Upper lobe of right lung (tissue), 1 donor: ENCODE measurements at places on chromosomes 2 and 18. TPM values are rescaled to one million over a fixed set of nuclear protein-coding genes. Genes with fewer than 3 reads are reported as not detected.

GRCh38 chr2:210539578-210540416 lies 16.6 kb upstream of the CPS1 start:
- no peak overlapping the region for H3K27ac ChIP-seq
- H3K4me1 ChIP-seq: no peaks in the 10 kb centered on the region
- DNase-seq: no peak
- H3K36me3 ChIP-seq: no peaks in the 10 kb centered on the region

DNA sequence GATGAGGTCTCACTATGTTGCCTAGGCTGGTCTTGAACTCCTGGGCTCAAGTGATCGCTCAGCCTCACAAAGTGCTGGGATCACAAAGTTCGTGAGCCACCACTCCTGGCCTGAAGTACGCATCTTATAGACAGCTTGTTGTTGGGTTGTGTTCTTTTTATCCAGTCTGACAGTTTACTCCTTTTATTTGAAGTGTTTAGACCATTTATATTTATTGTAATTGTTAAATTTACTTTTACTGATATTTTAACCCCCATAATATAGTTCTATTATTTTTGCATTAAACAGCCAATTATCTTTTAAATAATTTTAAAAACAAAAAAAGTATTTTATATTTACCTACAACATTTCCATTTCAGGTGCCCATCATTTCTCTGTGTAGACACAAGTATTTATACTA lies 303.0 kb upstream of the HDAC4 start:
- H3K4me1 ChIP-seq: no peaks in the 10 kb centered on the region
- no peak for DNase-seq
- no peak overlapping the region for H3K27ac ChIP-seq
- H3K36me3 ChIP-seq: no peaks in the 10 kb centered on the region
- no peak overlapping the region for H3K4me3 ChIP-seq
- no peaks in the 10 kb centered on the region for H3K27me3 ChIP-seq

DNA sequence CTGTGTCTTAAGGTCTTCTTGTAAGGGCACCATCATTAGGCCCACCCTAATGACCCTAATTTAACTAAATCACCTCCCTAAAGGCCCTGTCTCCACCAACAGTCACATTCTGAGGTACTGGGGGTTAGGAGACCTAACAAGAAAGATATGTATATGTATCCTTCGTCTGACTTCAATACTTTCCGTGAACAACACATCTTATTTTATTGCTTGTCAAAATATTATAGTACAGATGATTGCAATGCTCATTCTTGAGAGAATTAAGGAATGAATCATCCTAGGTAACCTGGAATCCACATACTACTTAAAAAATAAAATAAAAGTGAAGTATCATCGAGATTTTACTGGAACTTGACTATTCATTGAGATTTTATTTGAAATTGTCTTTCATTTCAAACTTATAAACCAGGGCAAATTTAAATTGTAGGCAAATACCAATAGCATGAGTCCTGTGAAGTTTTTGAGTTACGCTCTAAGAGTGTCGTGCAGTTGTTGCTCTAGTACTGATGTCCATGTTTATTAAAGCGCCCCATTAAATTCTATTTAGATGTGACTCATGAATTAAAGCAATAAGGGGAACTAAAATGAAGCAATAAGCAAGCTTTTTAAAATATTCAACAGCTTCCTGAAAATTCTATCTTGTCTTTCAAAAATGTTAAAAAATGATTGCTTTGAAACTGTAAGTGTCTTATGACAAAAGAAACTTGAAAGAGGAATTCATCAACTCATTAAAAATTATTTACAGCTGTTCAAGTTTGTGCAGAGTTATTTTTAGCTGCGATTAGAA lies 40.0 kb downstream of the CCDC102B start:
- no peaks in the 10 kb centered on the region for H3K36me3 ChIP-seq
- no peaks in the 10 kb centered on the region for H3K27me3 ChIP-seq
- H3K4me1 ChIP-seq: peaks cover 13% of the 10 kb centered on the region
- H3K27ac ChIP-seq: peak overlapping the region; percentile 58
- no peak overlapping the region for H3K4me3 ChIP-seq

GRCh38 chr2:197191177-197191939 lies 119.2 kb downstream of the ANKRD44 start:
- no peak for DNase-seq
- peaks cover 22% of the 10 kb centered on the region for H3K4me1 ChIP-seq

GRCh38 chr2:135230150-135230549 lies 178.1 kb downstream of the RAB3GAP1 start:
- no peaks in the 10 kb centered on the region for H3K4me1 ChIP-seq
- no peak overlapping the region for H3K27ac ChIP-seq
- DNase-seq: no peak
- no peak overlapping the region for H3K4me3 ChIP-seq

Gene TUBA3E
- total RNA-seq: not detected

Gene PLEK
- total RNA-seq: 32.9 TPM

Gene PLCL1
- 7.7 TPM for total RNA-seq

GRCh38 chr2:180240774-180241173 lies 233.7 kb upstream of the CWC22 start:
- no peak overlapping the region for H3K27ac ChIP-seq
- no peak for DNase-seq
- no peaks in the 10 kb centered on the region for H3K36me3 ChIP-seq
- H3K4me3 ChIP-seq: no peak overlapping the region

Gene CHRNG
- total RNA-seq: not detected

Gene EGR4
- total RNA-seq: not detected

DNA sequence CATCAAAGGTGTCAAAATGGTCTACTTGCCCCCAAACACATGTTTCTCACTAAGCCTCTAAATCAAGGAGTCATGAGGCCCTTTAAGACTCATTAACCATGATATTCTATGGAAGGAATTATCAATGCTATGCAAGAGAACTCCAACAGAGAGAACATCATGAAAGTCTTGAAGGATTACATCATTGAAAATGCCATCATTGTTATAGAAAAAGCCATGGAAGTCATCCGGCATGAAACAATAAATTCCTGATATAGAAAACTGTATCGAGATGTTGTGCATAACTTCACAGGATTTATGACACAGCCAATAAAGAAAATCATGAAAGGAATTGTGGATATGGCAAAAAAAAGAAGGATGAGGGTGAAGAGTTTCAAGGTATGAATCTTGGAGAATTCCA lies 1363.6 kb upstream of the CDH2 start:
- H3K4me3 ChIP-seq: no peak overlapping the region
- no peaks in the 10 kb centered on the region for H3K4me1 ChIP-seq
- no peak overlapping the region for H3K27ac ChIP-seq
- no peak for DNase-seq
- H3K27me3 ChIP-seq: no peaks in the 10 kb centered on the region

Gene APLF
- total RNA-seq: 6.8 TPM

GRCh38 chr2:236762628-236763027 lies 193.0 kb downstream of the ACKR3 start:
- H3K4me3 ChIP-seq: no peak overlapping the region
- H3K36me3 ChIP-seq: no peaks in the 10 kb centered on the region
- DNase-seq: no peak

- no peak overlapping the region for H3K27ac ChIP-seq
- no peaks in the 10 kb centered on the region for H3K4me1 ChIP-seq
- peak; percentile 38 for DNase-seq
- no peaks in the 10 kb centered on the region for H3K27me3 ChIP-seq
- H3K36me3 ChIP-seq: no peaks in the 10 kb centered on the region
- H3K4me3 ChIP-seq: no peak overlapping the region
These were observed 95.7 kb upstream of the HS6ST1 start for GRCh38 chr2:128414351-128414750.

- H3K4me3 ChIP-seq: no peak overlapping the region
- H3K4me1 ChIP-seq: no peaks in the 10 kb centered on the region
- H3K36me3 ChIP-seq: no peaks in the 10 kb centered on the region
- DNase-seq: peak; percentile 83
These were observed 103.4 kb downstream of the SEPTIN10 start for GRCh38 chr2:109510136-109511028.

Gene KRTCAP3
- 22.5 TPM for total RNA-seq

- H3K4me3 ChIP-seq: no peak overlapping the region
- DNase-seq: no peak
- H3K27ac ChIP-seq: no peak overlapping the region
These were observed 213.2 kb downstream of the KCNJ3 start for GRCh38 chr2:154911729-154912128.

DNA sequence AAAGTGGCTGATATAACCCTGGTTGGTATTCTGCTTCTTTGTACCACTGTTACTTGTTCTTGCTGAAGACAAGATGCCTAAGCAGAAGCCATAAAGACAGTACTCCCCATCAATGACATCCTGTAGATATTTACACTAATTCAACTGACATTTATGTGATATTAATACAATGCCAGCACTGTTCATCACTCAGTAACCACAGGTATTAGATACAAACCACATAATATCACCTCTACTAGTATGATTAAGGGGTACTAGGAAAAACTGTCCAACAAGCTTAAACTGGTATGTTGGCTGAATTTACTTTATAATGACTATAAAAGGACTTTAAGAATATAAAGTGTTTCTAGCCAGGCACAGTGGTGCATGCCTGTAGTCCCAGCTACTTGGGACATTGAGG lies 65.8 kb downstream of the RTN4 start:
- H3K27ac ChIP-seq: no peak overlapping the region
- H3K4me3 ChIP-seq: no peak overlapping the region
- no peak for DNase-seq
- H3K36me3 ChIP-seq: peaks cover 32% of the 10 kb centered on the region
- H3K4me1 ChIP-seq: peaks cover 34% of the 10 kb centered on the region

DNA sequence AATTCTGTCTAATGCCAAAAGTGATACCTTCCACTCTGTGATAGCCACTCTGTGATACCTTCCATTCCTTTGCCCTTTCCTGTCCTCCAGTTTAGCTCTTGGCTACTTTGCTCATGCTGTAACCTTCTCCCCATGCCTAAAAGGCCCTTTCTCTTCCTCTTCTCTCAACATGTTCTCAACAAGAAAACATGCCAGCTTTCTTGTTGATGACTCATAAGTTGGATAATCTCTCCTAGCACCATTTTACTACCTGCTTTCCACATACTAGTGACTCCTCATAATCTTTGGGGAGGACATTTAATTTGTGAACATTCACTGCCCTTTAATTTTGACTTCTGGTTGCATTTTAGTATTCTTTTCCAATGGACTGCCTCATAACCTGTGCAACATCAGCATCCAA lies 55.9 kb upstream of the NT5C1B start:
- no peaks in the 10 kb centered on the region for H3K27me3 ChIP-seq
- no peak for DNase-seq
- no peaks in the 10 kb centered on the region for H3K36me3 ChIP-seq
- no peak overlapping the region for H3K27ac ChIP-seq
- no peak overlapping the region for H3K4me3 ChIP-seq

- no peaks in the 10 kb centered on the region for H3K4me1 ChIP-seq
- DNase-seq: no peak
- no peak overlapping the region for H3K4me3 ChIP-seq
- no peaks in the 10 kb centered on the region for H3K36me3 ChIP-seq
- H3K27me3 ChIP-seq: no peaks in the 10 kb centered on the region
These were observed 55.0 kb upstream of the SPRED2 start for GRCh38 chr2:65487404-65487803.

- peaks cover 4% of the 10 kb centered on the region for H3K4me1 ChIP-seq
- DNase-seq: peak; percentile 83
- no peak overlapping the region for H3K27ac ChIP-seq
- H3K4me3 ChIP-seq: peak overlapping the region; percentile 28
These were observed 23.3 kb upstream of the MC5R start for GRCh38 chr18:13800505-13801259.

GRCh38 chr18:47168913-47169312 lies 7.3 kb downstream of the IER3IP1 start:
- peaks cover 8% of the 10 kb centered on the region for H3K4me1 ChIP-seq
- no peaks in the 10 kb centered on the region for H3K27me3 ChIP-seq
- no peak overlapping the region for H3K4me3 ChIP-seq
- H3K27ac ChIP-seq: no peak overlapping the region
- no peak for DNase-seq
- no peaks in the 10 kb centered on the region for H3K36me3 ChIP-seq

Gene PAX8
- total RNA-seq: 1.6 TPM

DNA sequence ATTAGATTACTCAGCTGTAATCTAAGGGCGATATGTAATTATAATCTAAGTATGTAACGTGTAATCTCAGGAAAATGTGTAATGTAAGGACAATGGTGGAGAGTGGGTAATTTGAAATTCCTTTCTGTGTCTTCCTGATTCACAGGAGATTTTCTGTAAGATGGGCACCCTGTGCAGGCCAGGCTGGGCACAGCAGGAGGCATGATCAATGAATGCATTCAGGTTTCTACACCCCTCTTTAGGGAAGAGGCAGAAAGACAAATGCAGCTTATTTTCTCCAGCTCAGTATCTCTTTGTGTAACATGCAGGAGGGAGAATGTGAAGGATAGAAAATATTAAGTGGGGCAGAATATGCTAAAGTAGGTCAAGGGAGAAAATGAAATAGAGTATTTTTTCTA lies 320.1 kb downstream of the PIK3C3 start:
- H3K27me3 ChIP-seq: no peaks in the 10 kb centered on the region
- H3K4me1 ChIP-seq: no peaks in the 10 kb centered on the region
- no peak for DNase-seq
- H3K27ac ChIP-seq: no peak overlapping the region
- no peak overlapping the region for H3K4me3 ChIP-seq

DNA sequence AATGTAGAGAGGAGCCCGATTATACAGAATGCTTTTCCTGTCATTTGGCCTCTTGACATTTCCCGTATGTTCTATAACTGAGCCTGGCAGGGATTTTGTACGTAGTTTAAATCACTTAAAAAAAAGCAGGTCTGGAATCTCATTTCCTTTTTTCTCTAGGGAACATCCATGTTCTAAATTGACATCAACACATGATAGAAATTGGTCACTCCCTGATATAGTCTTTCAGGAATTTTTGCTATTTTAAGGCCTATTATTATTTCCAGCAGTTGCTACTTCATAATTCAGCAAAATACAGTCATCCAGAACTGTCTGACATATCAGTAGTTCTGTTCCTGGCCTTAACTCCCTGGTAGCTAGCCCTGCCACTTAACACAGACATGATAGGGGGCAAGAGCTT lies 565.7 kb upstream of the ZEB2 start:
- no peaks in the 10 kb centered on the region for H3K4me1 ChIP-seq
- no peak for DNase-seq
- no peak overlapping the region for H3K4me3 ChIP-seq
- no peak overlapping the region for H3K27ac ChIP-seq

Gene SLC5A7
- total RNA-seq: 0.81 TPM

Gene TMEM178A
- 9.5 TPM for total RNA-seq

GRCh38 chr18:8771930-8772329 lies 66.6 kb downstream of the MTCL1 start:
- H3K4me3 ChIP-seq: no peak overlapping the region
- H3K4me1 ChIP-seq: no peaks in the 10 kb centered on the region
- H3K27me3 ChIP-seq: no peaks in the 10 kb centered on the region
- no peak for DNase-seq

Gene C2orf78
- not detected for total RNA-seq

DNA sequence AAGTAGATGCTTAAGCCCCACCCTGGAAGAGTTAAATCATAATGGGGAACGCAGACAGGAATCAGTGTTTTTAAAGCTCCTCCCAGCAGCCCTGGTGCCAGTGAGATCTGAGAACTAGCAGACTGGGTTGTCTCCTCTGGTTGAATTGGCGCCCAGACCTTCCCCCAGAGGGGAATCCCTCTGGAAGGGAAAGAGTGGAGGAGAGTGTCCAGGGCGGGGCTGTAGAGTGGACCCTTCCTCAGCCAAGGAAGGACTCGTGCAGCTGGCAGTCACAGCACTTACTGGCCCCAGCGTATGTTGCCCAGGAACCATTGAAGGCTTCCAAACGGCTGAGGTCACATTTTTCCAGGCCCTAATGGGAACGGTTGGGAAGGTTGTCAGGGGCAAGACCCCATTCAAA lies 62.5 kb downstream of the TGOLN2 start:
- no peak for DNase-seq
- H3K27me3 ChIP-seq: no peaks in the 10 kb centered on the region
- no peaks in the 10 kb centered on the region for H3K36me3 ChIP-seq
- peaks cover 28% of the 10 kb centered on the region for H3K4me1 ChIP-seq
